Osteocyte (in vitro differentiated cells): ENCODE measurements at places on chromosomes 7 and 10. TPM values are rescaled to one million over a fixed set of nuclear protein-coding genes. Genes with fewer than 3 reads are reported as not detected.

- no peaks in the 10 kb centered on the region for H3K36me3 ChIP-seq
- peaks cover 6% of the 10 kb centered on the region for H3K27me3 ChIP-seq
- no peak overlapping the region for H3K27ac ChIP-seq
- no peak for DNase-seq
Observed at GRCh38 chr7:108648989-108649388, 79.3 kb downstream of the DNAJB9 start.

DNA sequence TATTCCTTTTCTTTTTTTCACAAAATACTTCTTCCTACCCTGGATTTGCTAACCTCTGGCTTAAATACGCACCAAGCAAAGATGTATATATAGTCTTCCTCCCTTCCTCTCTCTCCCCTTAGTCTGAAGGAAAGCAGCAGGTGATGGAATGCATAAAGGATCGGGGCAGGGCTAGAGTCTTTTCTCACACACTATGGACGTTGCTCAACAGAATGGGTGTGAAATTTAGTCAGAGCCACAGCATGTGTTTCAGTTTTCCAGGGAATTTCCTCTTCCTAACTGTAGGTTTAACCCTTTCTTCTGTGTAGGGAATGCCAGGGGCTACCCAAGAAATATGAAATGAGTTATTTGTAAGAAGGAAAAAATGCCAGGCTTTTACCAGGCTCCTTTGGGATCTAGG lies 71.4 kb upstream of the NFKB2 start:
- H3K27ac ChIP-seq = no peak overlapping the region
- H3K4me1 ChIP-seq = peaks cover 24% of the 10 kb centered on the region
- peaks cover 5% of the 10 kb centered on the region for H3K36me3 ChIP-seq
- H3K4me3 ChIP-seq = no peak overlapping the region
- no peak for DNase-seq

The SEMA3A gene
- 2.4 and 3.7 TPM in 2 replicates for total RNA-seq

The CYP3A7 gene
- not detected in 2 replicates for total RNA-seq

The ZFAND2A gene
- 17.1 and 18.3 TPM in 2 replicates for total RNA-seq

DNA sequence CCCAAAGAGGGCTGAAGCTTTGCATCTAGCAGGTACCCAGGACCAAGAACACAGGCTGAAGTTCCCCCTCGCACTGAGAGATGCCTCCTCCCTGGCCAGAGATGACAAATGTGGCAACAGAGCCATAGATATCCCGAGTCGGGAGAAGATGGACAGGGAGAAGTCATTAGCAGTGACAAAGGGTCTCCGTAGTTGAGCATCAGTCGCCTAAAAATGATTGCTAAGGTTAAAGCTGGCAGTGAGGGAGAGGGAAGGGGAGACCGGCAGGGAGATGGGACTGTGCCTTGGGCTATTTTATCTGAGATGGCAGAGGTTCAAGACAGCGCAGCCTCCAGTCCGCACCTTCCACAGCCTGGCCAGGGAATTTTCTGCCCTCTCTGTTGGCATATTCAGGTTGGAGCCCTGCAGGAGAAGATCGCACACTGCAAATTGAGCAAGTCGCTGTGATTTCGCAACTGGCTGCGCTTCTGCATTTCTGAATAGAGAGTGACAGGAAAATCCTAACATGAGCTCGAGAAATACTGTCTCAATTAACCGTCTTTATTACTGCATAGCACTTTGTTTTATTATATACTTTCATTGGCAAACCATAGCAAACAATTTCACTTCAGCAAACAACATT lies 238.9 kb upstream of the GPR26 start:
- no peaks in the 10 kb centered on the region for H3K27me3 ChIP-seq
- no peak for DNase-seq
- H3K36me3 ChIP-seq = no peaks in the 10 kb centered on the region
- H3K27ac ChIP-seq = no peak overlapping the region
- no peak overlapping the region for H3K4me3 ChIP-seq
- no peaks in the 10 kb centered on the region for H3K4me1 ChIP-seq

DNA sequence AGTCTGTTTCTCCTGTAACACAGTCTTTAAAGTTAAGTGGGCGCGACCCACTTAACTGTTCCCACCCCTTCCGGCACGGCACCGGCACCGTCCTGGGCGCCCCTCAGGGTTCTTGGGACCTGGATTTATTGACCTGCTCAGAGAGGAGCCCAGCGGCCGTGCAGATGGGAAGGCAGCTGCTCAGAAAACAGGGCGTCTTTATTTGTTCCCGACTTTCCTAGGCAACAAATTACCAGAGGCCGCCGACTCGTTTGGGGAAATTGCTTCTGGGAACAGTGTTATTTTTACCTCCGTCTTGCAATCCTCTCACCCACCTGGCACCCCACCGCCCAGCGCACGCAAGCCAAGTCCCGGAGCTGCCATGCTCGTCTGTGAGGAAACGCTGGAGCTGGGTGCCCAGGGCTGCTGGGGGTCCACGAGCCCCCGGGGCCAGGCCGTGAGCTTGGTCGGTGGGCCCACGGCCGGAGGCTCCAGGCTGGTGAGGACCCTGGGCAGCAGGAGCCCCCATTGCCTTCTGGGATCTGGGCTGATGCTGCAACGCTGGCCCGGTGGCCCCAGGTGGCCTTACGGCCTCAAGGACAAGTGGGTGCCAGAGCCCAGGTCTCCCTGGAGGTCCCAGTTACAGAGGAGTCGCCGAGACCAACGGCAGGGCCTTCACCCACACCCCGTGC lies 14.9 kb upstream of the ADGRA1 start:
- no peaks in the 10 kb centered on the region for H3K4me1 ChIP-seq
- no peak overlapping the region for H3K27ac ChIP-seq
- no peaks in the 10 kb centered on the region for H3K27me3 ChIP-seq

The GRID1 gene
- 0.11 TPM in 1 of 2 replicates, not detected in the other for total RNA-seq

- peak overlapping the region; percentile 79 for H3K27ac ChIP-seq
- no peak for DNase-seq
Observed at GRCh38 chr10:36671607-36672006, 453.8 kb upstream of the ANKRD30A start.

The VAX1 gene
- total RNA-seq = 3.2 and 4.0 TPM in 2 replicates

GRCh38 chr10:60597513-60597912 lies 180.8 kb upstream of the CDK1 start:
- H3K27ac ChIP-seq = no peak overlapping the region
- no peaks in the 10 kb centered on the region for H3K27me3 ChIP-seq
- no peak for DNase-seq
- peaks cover 6% of the 10 kb centered on the region for H3K4me1 ChIP-seq
- H3K4me3 ChIP-seq = no peak overlapping the region

DNA sequence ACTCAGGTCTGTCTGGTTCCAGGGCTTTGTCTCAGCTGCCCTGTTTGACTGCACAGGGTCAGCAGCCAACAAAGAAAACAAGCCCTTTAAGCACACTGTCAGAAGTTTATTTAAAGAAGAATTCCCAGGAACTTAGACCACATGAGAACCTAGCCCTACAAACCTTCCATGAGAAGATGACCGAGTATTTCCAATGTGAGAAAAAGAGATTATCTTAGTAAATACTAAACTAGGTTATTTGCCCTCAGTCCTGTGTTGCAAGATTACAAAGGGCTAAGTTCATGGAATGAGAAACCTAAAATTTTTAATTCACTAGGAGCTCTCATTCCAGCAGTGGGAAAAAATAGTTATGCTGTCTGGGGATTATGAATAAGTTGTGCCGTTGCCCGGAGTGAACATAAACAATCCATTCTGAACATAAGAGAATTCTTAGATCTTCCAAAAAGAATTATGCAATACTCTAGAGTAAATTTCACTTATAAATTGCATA lies 46.7 kb downstream of the NOC3L start:
- peaks cover 30% of the 10 kb centered on the region for H3K4me1 ChIP-seq
- no peak for DNase-seq
- no peak overlapping the region for H3K4me3 ChIP-seq
- peaks cover 7% of the 10 kb centered on the region for H3K36me3 ChIP-seq

DNA sequence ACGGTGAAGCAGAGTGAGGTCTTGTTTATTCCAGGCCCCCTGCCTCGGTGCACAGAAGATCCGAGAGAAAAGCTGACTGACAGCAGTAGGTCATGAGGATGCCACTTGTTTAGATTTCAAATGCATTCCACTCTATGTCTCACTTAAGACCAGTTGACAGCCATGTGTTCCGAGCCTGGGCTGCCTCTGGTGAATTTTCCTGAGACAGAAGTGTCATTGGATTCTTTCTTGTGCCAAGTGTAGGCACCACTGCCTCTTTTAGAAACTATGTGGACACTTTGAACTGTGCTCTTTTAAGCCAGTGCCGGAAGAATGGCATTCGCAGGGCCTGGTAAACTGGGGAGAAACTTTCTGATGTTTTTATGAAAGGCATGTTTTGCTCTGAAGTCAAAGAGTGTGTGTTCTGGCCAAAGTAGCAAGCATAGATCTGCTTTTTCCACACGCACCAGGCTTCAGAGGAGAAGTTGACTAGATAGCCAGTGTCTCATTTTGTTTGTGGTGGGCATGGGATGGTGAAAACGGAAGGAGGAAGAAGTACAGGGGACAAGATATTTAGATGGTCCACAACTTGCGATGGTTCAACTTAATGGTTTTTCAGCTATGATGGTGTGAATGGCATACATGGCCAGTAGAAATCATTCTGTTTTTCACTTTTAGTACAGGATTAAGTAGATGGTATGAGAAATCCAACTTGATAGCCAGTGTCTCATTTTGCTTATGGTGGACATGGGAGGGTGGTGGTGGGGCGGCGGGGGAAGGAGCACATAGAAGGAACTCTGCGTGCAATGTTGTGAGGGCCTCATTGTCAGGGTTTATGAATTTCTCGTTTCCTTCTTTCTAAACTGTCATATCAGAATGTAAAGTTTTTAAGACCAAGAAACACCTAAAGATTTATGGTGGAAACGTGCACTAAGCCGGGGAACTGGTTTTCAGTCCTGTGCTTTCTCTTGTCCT lies 41.5 kb downstream of the CYP17A1 start:
- H3K27me3 ChIP-seq = no peaks in the 10 kb centered on the region
- no peak for DNase-seq
- H3K4me3 ChIP-seq = no peak overlapping the region
- peaks cover 61% of the 10 kb centered on the region for H3K4me1 ChIP-seq
- H3K27ac ChIP-seq = peak overlapping the region; percentile 40
- H3K36me3 ChIP-seq = peaks cover 21% of the 10 kb centered on the region

The GIMAP5 gene
- not detected in 2 replicates for total RNA-seq

- H3K4me3 ChIP-seq = no peak overlapping the region
- no peaks in the 10 kb centered on the region for H3K36me3 ChIP-seq
- H3K4me1 ChIP-seq = peaks cover 37% of the 10 kb centered on the region
- peak overlapping the region; percentile 25 for H3K27ac ChIP-seq
- no peaks in the 10 kb centered on the region for H3K27me3 ChIP-seq
Observed at GRCh38 chr7:69419934-69420333, 178.3 kb upstream of the AUTS2 start.

DNA sequence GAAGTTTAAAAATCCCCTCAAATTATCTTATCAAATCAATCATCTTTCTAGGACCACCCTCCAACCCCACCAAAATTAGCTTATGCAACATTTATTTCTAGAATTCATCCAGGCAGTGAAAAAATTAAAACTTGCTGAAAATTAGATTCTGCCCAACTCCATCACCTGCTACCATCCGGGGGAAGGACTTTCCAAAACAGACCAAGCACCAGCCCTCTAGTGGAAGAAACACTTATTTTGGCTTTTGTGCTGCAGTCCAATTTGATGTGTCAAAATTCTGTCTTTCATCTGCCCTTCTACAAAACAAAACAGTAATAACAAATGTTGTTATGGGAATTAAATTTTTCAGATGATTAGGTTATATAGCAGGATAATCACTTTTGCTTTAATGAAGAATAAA lies 35.1 kb downstream of the GCC1 start:
- no peaks in the 10 kb centered on the region for H3K4me1 ChIP-seq
- no peak for DNase-seq
- H3K27ac ChIP-seq = no peak overlapping the region
- no peaks in the 10 kb centered on the region for H3K36me3 ChIP-seq
- H3K27me3 ChIP-seq = peaks cover 20% of the 10 kb centered on the region
- no peak overlapping the region for H3K4me3 ChIP-seq

GRCh38 chr10:112052166-112052565 lies 131.4 kb downstream of the GPAM start:
- no peak overlapping the region for H3K27ac ChIP-seq
- H3K36me3 ChIP-seq = no peaks in the 10 kb centered on the region
- no peaks in the 10 kb centered on the region for H3K27me3 ChIP-seq
- H3K4me1 ChIP-seq = no peaks in the 10 kb centered on the region
- no peak for DNase-seq

The HNRNPF gene
- 189 and 200 TPM in 2 replicates for total RNA-seq

The LIPJ gene
- total RNA-seq = not detected in 2 replicates

DNA sequence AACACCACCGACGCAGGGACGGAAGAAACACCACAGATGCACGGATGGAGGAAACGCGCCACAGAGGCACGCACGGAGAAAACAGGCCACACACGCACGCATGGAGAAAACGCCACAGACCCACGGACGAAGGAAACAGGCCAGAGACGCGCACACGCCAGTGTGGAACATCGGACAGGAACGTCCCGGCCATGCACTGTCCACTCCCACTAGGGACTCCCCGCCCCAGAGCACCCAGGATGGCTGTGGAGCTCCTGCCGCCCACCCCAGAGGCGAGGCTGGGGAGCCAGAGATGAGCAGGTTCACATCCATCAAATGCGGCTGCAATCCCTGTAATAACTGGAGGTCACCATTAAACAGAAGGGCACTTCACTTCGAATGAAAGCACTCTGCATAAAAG lies 17.3 kb downstream of the DIP2C start:
- no peaks in the 10 kb centered on the region for H3K36me3 ChIP-seq
- H3K4me1 ChIP-seq = peaks cover 11% of the 10 kb centered on the region
- no peaks in the 10 kb centered on the region for H3K27me3 ChIP-seq
- H3K4me3 ChIP-seq = no peak overlapping the region

DNA sequence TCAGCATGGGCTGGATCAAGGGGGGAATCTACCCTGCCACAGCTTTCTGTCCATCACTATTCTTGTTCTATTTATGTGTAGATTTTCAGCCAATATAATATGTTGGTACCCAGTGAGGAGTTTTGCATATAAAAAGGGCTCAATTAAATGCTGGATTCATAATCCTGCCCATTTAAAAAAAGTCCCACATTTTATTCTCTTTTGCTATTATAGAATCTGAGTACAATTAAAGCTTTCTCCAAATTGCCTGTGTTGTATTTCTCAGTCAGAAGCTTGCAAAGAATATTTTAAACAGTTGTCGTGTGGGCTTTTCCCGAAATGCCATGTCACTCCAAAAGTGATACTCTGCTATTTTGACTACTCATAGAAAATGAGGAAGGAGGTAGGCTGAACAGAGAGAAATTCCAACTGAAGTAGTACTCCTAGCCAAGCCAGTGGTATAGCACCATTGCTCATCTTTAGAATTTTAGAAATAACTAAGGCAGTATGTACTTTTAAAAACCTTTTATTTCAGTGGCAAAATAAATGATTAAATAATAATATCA lies 108.3 kb upstream of the HDAC9 start:
- no peak overlapping the region for H3K27ac ChIP-seq
- no peak for DNase-seq
- H3K4me1 ChIP-seq = peaks cover 42% of the 10 kb centered on the region
- no peaks in the 10 kb centered on the region for H3K36me3 ChIP-seq
- H3K27me3 ChIP-seq = no peaks in the 10 kb centered on the region

GRCh38 chr7:126768836-126769235 lies 483.9 kb downstream of the GRM8 start:
- H3K4me3 ChIP-seq = no peak overlapping the region
- no peaks in the 10 kb centered on the region for H3K36me3 ChIP-seq
- peak overlapping the region; percentile 6 for H3K27ac ChIP-seq

- H3K4me3 ChIP-seq = no peak overlapping the region
- peaks cover 4% of the 10 kb centered on the region for H3K4me1 ChIP-seq
- no peak overlapping the region for H3K27ac ChIP-seq
- H3K36me3 ChIP-seq = peaks cover 61% of the 10 kb centered on the region
- H3K27me3 ChIP-seq = no peaks in the 10 kb centered on the region
- peak; percentile 75 for DNase-seq
Observed at GRCh38 chr7:158742065-158742821, 37.6 kb upstream of the NCAPG2 start.
